ENCODE measurements at places on chromosomes 2 and 18.

DNA sequence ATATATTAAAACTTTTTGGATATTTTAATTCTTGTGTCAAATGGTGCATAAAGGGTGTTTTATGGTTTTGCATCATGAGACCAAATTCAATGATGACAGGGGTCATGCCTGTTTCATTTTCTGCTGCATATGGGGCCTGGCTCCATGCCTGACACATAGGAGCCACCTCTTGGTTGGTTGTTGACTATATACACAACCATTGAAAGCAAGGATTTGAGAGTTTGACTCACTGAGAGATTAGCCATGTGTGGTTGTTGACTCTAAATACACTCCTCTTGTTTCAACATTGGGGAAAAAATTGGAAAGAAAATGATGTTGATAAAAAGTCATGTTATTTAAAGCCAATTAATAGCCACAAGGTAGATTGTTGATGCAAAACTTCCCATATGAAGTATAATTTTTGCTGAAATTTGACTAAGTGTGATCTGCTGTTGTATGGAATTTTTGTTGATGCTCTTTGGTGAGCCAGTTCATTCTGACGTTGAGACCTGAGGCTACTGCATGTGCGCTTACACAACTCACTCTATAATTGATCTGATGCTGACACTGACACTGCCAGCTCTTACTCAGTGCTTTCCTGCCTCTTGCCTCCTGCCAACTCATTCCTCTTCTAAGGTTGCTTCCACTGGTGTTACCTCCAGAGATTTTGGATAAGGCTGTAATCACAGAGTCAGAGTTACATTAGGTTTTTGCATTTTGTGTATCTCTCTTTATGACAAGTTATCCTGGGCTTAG is 446.2 kb upstream of the SLC14A2 start:
- peak; percentile 79 for DNase-seq

GRCh38 chr2:8581234-8581561 is 100.7 kb upstream of the ID2 start:
- no peak for DNase-seq

- DNase-seq, result no peak
Observed at GRCh38 chr2:226679389-226680065, 120.1 kb downstream of the IRS1 start.

DNA sequence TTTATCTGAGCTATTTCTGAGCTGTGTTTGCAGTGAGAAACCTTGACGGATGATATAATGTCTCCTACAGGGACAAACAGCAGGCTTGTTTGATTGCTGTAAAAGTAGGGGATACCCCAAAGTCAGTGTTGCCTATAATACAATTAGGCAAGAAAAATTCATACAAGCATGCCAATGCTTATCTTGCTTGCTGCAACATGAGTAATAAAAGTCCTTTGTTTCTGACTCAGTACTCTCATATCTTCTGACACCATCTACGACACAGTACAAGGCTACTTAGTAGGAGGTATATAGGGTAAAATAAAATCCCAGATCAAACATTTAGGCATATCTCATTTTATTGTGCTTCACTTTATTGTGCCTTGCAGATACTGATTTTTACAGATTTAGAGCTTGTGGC is 33.0 kb downstream of the ERBB4 start:
- no peak for DNase-seq

GRCh38 chr2:209501579-209501978 is 77.7 kb downstream of the MAP2 start:
- DNase-seq, result no peak

- DNase-seq, result no peak
Observed at GRCh38 chr2:68653034-68653433, 9.7 kb downstream of the PROKR1 start.

DNA sequence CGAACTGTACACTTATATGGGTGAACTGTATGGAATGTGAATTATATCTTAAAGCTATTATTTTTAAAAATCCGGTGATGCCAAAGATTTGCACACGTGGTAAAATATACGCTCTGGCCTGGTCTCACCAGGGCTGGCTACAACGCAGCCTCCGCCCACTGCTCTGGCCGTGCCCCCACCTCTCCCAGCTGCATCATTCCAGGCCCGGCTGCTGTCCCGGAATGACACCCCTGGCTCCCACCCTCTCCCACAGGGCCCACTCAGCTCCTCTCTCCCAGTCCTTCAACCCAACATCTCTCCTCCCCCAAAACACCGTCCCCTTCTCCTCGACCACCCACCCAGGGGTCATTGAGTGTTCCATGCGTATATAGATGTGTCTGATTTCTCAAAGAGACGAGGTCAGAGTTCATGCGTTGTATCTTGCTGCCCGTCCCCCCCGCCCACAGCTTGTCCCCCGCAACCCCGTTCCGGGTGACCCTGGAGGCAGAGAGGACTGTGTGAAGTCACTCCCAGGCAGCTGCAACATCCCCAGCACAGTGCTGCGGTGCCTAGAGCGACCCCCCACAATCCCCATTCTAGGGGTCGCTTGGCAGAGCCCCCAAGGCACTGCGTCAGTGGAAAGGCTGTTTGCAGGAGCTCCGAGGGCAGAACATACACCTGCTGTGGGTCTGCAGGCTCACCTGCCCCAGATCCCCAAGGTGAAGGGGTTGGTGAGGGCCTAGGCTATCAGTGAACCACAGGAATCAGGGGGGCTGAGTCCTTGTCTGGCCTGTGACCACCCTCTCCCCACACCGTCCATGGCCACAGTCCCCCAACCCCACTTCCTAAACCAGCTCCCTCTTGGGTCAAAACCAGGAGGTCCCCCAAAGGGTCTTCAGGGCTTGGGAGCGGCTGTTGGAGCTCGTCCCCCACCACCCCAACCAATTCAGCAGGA is 13.3 kb downstream of the DNMT3A start:
- no peak for DNase-seq

- no peak for DNase-seq
Observed at GRCh38 chr2:117859924-117860647, 45.6 kb downstream of the DDX18 start.

DNA sequence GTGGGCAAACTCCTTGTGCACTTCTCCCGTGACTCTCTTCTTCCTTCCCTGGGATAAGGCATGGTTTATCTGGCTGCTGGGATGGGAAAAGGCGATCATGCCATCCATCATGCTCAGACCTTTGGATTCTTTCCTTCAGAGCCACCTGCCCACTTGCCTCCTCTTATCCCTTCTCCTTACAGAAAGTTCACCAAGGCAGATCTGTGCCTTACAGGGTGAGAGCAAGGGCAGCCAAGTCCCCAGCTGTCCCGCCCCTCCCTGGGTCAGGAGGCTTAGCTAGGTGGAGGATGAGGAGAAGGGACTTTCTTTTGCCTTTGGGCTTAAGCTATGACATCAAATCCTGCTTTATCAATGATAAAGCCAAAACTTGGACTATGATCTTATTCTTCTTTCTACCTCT is 47.6 kb downstream of the KCNE4 start:
- no peak for DNase-seq

DNA sequence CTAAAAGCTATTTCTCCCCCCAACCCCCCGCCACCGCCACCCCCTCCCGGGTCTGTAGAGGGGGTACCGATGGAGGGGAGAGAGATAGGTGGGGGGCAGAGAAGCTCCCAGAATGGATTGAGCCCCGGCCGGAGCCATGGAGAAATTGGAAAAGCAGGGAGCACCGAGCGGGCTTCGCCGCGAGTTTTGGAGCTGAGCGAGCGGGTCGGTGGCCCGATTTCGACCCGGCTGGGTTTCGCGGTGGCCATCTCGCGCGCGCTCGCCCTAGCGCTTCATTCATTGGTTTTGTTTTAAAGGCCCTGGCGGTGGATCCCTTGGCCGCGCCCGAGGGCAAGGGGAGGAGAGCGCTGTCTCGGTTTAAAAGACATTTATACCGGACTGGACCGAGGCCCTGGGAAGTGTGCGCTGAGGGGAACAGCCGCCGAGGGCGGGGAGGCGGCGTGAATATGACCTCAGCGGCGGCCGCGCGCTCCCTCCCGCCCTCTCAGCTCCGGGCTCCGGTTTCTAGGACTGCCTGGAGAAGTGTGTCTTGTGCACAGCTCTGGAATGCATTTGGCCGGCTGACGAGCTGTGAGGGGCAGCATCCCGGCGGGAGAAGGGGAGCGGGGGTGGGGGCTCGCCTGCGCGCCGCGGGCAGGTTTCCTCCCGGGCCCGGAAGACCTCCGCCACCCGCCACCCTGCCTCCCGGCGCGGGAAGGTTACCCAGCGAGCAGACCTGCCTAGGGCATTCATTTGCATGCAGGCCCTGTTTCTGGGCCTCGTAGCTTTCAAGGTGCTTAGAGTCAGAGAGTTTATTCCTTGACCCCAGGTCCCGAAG is 1.7 kb upstream of the SMAD7 start:
- DNase-seq, result no peak

- DNase-seq, result no peak
Observed at GRCh38 chr18:75829091-75829490, 401.6 kb upstream of the SMIM21 start.

GRCh38 chr2:168116448-168116847 is 130.9 kb downstream of the STK39 start:
- no peak for DNase-seq

Measured in AG09309 (cell line).